Activated CD4-positive, alpha-beta T cell treated with anti-CD3 and anti-CD28 coated beads for 36 hours (primary cell): ENCODE measurements at places on chromosomes 3 and 15.

GRCh38 chr3:138442433-138442832 is 8.0 kb downstream of the ESYT3 start:
- no peak overlapping the region for H3K27ac ChIP-seq
- H3K4me1 ChIP-seq = no peaks in the 10 kb centered on the region
- no peaks in the 10 kb centered on the region for H3K36me3 ChIP-seq
- DNase-seq = no peak
- H3K27me3 ChIP-seq = peaks cover 2% of the 10 kb centered on the region
- no peak overlapping the region for H3K4me3 ChIP-seq

DNA sequence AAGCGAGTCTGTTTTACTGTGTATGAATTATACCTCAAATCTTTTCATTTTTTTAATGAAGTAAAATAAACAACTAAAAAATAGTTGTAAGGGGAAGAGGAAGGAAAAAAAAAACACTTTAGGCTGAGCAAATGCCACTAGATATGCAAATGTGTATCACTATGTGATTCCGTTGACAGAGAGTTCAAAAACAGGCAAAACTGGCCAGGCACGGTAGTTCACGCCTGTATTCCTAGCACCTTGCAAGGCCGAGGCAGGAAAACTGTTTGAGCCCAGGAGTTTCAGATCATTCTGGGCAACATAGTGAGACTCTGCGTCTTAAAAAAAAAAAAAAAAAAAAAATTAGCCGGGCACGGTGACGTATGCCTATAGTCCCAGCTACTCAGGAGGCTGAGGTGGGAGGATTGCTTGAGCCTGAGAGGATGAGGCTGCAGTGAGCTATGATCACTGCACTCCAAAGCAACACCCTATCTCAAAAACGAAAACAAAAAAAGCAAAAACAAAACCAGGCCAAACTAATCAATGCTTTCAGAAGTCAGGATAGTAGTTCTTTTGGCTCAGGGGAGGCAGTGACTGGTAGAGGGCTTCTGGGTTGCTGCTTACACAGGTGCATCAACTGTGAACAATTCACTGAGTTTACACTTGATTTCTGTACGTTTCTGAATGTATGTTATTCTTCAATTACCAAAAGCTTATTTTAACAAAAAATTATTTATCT is 7.4 kb downstream of the PRC1 start:
- H3K4me1 ChIP-seq = peaks cover 26% of the 10 kb centered on the region
- H3K27me3 ChIP-seq = no peaks in the 10 kb centered on the region
- no peak for DNase-seq
- H3K4me3 ChIP-seq = no peak overlapping the region

- no peak for DNase-seq
- peaks cover 3% of the 10 kb centered on the region for H3K27me3 ChIP-seq
- no peak overlapping the region for H3K27ac ChIP-seq
- H3K4me3 ChIP-seq = no peak overlapping the region
- peaks cover 5% of the 10 kb centered on the region for H3K4me1 ChIP-seq
- peaks cover 12% of the 10 kb centered on the region for H3K36me3 ChIP-seq
Observed at GRCh38 chr3:120156699-120157098, 62.5 kb upstream of the GSK3B start.

- H3K27ac ChIP-seq = no peak overlapping the region
- H3K4me3 ChIP-seq = no peak overlapping the region
Observed at GRCh38 chr3:126961191-126961790, 21.6 kb upstream of the PLXNA1 start.

DNA sequence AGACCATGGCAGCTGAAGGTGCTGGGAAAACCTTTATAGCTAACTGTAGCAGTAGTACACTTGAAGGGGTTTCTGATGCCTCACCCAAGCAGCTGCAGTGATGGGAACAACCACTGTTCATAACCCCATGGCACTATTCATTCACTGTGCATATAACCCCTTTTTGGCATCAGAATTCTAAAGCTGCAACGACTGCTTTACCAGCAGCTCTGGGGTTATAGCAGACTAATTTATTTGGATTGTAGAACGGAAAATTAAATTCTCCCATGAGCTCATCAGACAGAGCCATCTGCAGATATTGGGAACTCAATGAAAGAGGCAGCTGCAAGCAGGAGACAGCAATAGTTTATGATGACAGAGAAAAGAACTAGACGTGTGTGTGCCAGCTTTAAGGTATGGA is 28.6 kb downstream of the TFDP2 start:
- H3K4me3 ChIP-seq = no peak overlapping the region
- H3K36me3 ChIP-seq = no peaks in the 10 kb centered on the region
- no peaks in the 10 kb centered on the region for H3K27me3 ChIP-seq

DNA sequence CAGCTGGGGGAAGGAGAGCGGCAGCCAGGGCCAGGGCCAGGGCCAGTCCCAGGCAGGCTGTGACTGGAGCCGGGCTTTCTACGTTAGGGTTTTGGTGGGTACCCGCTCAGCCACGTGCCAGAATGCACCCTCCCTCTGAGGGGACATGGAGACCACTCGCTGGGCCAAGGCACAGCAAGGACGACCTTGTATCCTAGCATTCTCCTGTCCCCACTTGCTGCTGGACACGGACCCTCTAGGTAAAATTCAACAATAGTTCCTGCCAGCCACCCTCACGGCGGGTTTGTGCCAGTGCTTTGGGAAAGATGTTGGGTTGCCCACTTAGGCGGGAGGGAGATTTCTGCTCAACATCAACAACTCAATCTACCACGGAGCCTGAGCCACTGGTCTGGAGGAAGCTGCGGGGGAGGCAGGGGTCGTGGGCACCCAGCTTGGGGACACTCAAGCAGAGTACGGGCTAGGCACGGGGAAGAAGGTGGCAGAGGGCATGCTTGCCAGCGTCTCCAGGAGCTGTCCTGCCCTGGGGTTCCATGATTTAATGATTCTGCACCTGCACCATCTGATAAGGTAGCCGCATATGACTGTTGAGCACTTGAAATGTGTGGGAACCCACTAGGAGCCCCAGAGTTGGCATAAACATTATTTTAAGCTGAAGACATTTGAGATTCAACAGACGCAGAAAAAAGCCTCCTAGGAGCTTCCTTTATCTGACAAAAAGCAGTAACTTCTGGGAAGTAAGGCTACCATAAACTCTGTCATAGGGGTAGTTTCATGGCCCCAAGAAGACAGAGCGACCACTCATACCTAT is 22.5 kb upstream of the C15orf39 start:
- H3K27ac ChIP-seq = no peak overlapping the region
- H3K27me3 ChIP-seq = peaks cover 38% of the 10 kb centered on the region

DNA sequence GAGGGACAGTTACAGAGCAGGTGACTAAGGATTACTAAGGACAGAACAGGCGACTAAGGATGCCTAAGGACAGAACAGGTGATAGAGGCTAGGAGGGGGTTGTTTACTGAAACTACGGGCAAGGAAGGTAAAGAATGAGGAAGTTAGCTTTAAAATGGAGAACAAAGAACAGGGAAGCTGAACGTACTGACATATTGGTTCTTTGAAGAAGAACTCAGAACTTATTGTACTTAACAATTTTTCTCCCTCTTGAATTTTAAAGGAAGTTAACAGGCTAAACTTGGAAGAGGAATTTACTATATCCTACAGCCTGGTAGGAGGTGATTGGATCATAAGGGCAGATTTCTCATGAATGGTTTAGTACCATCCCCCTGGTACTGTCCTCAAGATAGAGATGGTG is 290.2 kb downstream of the SHQ1 start:
- no peak overlapping the region for H3K27ac ChIP-seq
- H3K36me3 ChIP-seq = no peaks in the 10 kb centered on the region
- no peak for DNase-seq
- no peaks in the 10 kb centered on the region for H3K4me1 ChIP-seq
- H3K4me3 ChIP-seq = no peak overlapping the region

DNA sequence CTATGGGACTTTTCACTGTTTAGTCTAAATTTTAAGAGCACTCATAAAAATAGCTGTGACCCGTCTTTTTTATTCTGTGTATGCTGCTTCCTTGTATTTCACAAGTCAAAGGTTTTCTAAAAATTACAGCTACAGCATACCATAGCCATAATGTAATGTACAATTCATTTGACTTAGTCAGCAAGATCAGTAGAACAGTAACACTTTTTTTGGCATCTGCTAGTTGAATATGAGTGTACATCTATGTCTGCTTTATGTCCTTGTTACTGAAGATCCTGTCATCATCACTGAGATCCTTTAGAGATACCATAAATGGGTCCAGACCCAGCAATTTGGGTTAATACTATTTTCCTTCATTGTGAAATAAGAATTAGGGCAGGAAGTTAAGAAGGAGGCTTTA is 42.2 kb downstream of the CMSS1 start:
- H3K36me3 ChIP-seq = peaks cover 9% of the 10 kb centered on the region
- no peak for DNase-seq
- H3K27me3 ChIP-seq = no peaks in the 10 kb centered on the region

DNA sequence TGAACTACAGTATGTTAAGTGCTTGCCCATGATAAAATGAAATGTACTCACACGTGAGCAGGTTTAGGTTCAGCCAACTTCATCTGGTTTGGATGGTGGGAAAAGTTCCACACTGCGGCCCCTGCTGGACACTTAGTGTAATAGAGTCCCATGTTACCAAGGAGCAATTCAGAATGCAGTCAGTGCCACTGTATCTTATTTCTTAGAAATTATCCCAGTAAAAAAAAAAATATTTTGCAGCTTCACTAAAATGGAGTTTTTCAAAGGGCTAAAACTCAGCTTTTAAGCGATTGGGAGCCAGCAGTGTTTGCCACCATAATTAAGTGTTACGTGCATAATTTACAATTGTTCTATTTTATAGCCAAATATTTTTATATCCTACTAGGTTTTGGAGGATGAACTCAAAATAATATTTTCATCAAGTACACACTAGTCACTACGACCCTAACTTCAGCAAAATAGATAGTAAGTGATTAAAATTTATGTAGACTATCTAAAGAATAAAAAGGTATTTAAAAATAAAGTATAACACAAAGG is 371.7 kb upstream of the GBE1 start:
- DNase-seq = peak; percentile 68
- no peak overlapping the region for H3K27ac ChIP-seq
- H3K36me3 ChIP-seq = no peaks in the 10 kb centered on the region
- no peaks in the 10 kb centered on the region for H3K4me1 ChIP-seq
- peaks cover 2% of the 10 kb centered on the region for H3K27me3 ChIP-seq

DNA sequence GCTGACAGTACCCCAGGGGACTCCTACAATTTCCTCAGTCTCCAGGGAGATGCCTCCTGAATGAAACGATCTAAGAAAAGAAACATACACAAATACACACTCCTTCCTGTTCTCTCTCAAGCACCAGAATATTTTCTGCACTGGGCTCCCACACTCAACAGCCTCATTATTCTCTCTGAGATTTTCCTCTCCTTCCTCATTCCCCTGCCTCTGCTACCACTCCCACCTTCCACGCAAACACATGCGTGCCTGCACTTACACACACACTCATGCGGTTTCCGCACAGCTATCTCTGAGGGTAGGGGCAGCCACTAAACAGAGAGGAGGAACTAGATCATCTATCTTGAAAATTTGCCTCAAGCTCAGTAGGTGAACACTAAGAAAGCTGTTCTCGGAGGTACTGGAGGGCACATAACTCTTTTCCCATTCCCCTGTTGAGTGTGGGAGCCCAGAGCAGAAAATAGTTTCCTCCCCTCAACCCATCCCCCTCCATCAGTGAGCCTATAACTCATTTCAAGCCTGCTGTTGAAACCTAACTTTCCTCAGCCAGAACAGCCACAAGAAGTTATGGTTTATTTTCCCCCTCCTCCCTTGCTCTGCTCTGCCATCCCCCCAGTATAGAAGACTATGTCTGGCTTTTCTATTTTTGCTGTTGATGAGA is 30.5 kb upstream of the TIPARP start:
- H3K36me3 ChIP-seq = no peaks in the 10 kb centered on the region
- H3K27ac ChIP-seq = peak overlapping the region; percentile 77
- H3K27me3 ChIP-seq = peaks cover 9% of the 10 kb centered on the region
- peak overlapping the region; percentile 39 for H3K4me3 ChIP-seq
- DNase-seq = peak; percentile 63

DNA sequence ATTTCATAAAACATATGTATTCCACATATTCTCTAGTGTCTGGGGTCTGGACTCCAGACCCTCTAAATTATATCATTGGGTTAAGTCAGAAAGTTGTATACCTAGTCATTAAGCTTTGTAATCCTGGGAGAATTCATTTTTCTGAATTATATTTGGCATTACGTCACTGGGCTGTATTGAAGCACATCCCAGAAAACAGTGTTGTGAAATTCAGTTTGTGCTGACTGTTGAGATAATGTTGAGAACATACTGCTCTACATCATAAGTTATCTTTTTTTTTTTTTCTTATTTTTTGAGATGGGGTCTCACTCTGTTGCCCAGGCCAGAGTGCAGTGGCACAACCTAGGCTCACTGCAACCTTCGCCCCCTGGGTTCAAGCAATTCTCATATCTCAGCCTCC is 153.1 kb upstream of the STT3B start:
- H3K36me3 ChIP-seq = no peaks in the 10 kb centered on the region
- H3K27ac ChIP-seq = no peak overlapping the region
- H3K27me3 ChIP-seq = no peaks in the 10 kb centered on the region
- no peak overlapping the region for H3K4me3 ChIP-seq

DNA sequence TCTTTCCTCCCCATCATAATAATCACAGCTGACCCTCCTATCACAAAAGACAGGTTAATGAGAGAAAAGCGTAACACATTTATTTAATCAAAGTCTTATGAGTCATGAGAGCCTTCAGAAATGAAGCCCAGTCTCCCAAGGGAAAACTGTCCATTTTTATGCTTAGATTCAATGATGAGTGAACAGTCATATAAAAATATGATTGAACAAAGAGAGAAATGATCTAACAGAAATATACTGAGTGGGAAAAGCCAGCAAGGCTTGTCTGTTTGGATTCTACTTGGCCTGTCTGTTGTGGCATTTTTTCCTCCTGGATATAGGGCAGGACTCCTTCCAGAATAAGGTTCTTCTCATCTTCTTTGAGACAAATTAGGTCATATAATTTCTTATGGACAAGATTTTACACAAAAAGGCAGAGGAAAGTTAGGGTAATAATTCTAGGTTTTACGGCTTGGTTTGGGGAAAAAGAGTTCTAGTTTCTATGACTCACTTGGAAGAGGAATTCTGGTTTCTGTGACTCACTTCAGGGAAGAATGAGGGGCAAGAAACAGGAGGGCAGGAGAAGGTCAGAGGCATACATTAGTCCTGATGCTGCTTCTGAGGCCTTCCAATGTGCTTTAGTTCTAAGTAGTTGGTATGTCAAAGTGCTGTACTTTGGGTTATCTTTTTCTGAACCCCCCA is 534.2 kb downstream of the ZIC1 start:
- no peak for DNase-seq
- H3K4me1 ChIP-seq = no peaks in the 10 kb centered on the region
- no peak overlapping the region for H3K4me3 ChIP-seq
- H3K27me3 ChIP-seq = no peaks in the 10 kb centered on the region
- H3K36me3 ChIP-seq = no peaks in the 10 kb centered on the region

GRCh38 chr15:40549894-40550293 is 14.9 kb downstream of the CCDC32 start:
- H3K27me3 ChIP-seq = no peaks in the 10 kb centered on the region
- H3K27ac ChIP-seq = no peak overlapping the region
- no peaks in the 10 kb centered on the region for H3K4me1 ChIP-seq
- no peak overlapping the region for H3K4me3 ChIP-seq
- no peak for DNase-seq
- peaks cover 26% of the 10 kb centered on the region for H3K36me3 ChIP-seq

GRCh38 chr3:71514621-71515020 is 68.9 kb downstream of the FOXP1 start:
- H3K4me1 ChIP-seq = peaks cover 8% of the 10 kb centered on the region
- no peak for DNase-seq
- H3K27me3 ChIP-seq = no peaks in the 10 kb centered on the region
- H3K4me3 ChIP-seq = no peak overlapping the region

GRCh38 chr15:83320404-83320803 is 35.9 kb upstream of the BNC1 start:
- no peaks in the 10 kb centered on the region for H3K4me1 ChIP-seq
- H3K27me3 ChIP-seq = peaks cover 8% of the 10 kb centered on the region
- H3K36me3 ChIP-seq = no peaks in the 10 kb centered on the region
- H3K4me3 ChIP-seq = no peak overlapping the region
- no peak overlapping the region for H3K27ac ChIP-seq
